ENCODE measurements at places on chromosomes 3 and 15.

DNA sequence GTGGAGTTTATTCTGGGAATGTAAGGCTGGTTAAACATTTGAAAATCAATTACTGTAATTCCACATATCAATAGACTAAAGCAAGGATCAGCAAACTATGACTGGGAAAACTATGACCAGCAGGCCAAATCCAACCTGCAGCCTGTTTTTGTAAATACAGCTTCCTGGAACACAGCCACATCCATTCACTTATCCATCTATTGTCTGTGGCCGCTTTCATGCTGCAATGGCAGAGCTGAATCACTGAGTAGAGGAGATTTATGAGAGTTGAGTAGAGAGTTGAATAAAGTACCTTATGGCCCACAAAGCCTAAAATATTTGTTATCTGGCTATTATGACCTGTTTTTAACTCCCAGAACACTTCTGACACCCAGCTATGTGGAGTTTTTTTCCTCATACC is 12.2 kb downstream of the MYLK start:
- DNase-seq, result no peak

- no peak for DNase-seq
Measured at GRCh38 chr3:19457449-19457848, 309.1 kb downstream of the KCNH8 start.

DNA sequence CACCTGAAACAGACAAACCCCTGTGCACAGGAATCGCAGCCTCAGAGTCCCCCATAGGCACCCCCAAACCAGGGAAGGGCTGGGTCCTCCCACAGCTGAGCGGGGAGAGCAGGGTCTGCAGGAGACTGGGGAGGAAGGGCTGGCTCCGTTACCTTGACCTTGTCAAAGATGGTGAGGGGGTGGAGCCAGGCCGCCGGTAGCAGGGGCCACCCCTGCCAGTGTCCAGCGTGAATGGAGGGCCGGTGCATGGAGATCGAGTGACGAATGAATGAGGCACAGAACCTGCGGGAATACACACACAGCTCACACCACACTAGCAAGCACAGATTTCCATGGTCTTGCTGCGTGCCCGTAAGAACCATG is 102.2 kb downstream of the TMEM266 start:
- DNase-seq, result no peak

- DNase-seq, result no peak
Measured at GRCh38 chr3:11384074-11384473, 111.9 kb downstream of the ATG7 start.

- DNase-seq, result no peak
Measured at GRCh38 chr15:74306781-74307217, 60.6 kb downstream of the CYP11A1 start.

- DNase-seq, result no peak
Measured at GRCh38 chr15:53009093-53009492, 219.0 kb upstream of the ONECUT1 start.

GRCh38 chr3:158747417-158747816 is 15.2 kb upstream of the RARRES1 start:
- no peak for DNase-seq

- DNase-seq, result no peak
Measured at GRCh38 chr3:184656829-184657681, 54.8 kb downstream of the MAGEF1 start.

DNA sequence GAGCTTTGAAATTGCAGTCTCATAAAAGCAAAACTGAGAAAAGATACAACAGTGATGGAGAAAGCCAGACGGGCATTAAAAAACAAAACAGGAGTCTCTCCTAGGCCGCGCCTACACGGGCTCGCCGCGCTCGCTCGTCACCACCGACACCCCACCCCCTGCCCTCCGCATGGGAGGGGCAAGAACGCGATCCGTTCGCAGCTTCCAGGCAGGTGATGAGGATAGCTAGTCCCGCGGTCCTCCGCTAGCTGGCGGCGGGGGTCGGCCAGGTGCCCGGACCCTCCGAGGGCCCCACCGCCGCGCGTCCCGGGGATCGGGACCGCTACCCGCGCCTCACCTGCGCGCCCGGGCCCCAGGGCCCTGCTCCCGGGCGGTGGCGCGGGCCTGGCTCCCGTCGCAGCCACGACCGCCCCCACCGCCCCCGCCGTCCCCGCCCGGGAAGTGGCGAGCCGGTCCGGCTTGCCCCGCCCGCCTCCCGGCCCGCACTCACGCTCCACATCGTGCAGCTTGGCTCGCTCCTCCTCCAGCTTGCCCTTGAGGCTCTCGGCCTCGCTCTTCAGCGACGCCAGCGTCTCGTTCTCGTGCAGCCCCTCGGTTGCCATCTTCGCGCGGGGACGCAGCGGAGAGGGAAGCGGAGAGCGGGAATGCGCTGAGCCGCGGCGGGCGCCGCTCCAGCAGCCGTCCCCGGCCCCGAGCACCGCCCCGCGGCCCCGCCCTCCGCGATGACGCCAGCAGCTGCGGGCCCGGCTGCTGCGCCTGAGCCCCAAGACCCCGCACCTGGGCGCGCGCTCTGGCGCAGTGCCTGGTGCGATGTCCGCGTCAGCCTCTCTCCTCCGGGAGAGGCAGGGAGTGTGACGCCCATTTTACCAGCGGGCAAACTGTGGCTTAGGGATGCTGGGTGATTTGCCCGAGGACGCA is 11.7 kb downstream of the GNB5 start:
- peak; percentile 66 for DNase-seq

DNA sequence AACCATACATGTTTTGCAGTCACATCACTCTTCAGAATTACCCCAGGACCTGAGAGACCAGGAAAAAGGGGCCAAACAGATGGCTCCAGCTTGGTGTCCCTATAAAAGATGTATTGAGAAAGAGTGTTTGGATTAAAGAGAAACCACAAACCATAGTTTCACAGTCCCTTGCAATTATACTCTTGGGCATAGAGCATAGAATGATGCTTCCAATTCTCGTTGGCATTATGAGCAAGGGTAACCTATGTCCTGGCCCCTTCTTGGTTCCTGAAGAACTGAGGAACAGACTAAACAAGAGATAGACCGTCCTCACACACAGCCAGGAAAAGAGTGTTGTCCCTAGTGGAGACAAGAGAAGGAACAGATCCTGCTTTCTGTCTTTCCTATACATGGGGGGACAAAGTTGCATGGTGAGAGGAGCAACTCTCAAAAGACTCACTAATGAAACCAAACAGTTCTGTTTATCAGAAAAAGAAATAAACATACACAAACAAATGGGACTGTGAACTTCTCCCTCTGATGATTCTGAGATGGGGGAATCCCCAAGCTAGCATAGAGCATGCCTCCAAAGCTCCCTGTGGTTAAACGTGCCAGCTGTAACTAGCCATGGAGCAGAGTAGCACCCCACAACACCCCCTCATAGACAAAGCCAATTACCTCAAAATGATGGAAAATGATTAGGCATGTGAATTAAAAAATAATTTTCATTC is 908.6 kb downstream of the NTRK3 start:
- DNase-seq, result no peak

DNA sequence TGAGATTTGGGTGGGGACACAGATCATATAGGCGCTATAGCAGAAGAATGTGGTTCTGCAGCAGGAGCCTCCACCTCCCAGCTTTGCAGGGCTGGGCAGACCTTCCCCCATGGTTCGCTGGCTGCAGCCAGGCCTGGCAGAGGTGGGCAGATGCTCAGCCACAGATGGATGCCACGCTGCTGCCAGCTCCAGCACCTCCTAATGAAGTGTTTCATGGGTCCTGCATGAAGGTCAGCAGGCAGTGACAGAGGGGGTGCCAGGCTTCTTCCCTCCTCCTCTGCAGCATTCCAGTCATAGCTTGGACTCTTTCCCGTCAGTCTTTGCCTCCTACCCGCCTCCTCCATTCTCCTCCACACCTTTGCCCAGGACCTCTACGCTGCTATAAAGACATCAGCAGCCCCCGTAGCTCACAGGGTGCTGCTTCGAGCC is 85.9 kb downstream of the SLCO3A1 start:
- DNase-seq, result no peak

DNA sequence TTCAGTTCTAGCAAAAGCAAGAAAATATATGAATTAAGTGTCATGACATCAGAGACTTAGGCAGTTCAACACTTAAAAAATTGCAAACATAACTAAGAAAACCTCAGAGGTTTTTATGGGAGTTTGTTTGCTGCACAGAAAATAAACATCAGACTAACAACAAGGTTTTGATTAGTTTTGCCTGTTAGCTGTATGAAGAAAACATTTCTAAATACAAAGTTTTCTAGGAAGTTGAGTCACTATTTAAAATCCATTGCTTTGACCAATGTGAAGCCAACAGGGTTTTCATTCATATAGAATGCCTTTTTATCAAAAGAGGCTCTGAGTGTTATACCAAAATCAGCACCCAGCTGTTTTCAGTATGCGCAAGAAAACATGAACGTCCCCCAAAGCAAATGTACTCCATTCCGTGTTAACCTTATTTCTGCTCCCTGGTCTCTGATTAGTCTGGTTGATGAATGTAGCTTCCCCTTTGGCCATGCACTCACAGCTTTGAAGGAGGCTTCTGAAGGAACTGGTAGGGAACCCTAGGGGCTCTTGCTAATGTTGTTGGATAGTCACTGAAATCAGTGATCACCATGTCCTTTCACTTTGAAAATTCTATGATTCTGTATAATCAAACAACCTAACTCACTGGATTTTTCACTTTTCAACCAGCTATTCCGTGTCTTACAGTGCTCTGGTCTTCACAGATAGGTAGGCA is 89.6 kb upstream of the TSEN2 start:
- DNase-seq, result no peak

DNA sequence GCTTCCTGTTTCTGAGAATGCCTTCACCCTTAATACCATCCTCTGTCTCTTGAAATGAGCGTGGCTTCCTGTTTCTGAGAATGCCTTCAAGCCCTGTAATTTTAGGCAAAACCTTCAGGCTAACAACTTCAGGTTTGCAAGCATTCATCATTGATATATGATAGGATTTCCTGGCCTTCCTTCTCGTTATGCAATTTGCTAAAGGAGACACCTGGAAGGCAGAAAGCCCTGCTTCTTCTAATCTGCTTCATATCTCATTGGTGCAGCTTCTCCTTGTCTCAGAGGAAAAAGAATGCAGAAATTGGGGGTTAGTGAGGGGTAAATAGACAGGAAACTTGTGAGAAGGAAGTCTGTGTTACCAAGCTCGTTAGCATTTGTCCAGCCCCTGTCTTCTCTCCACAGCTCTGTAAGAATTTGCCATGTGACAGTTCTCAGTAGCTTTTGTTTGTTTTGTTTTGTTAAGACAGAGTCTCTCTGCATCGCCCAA is 7.3 kb downstream of the ARL6IP5 start:
- no peak for DNase-seq

GRCh38 chr15:76340803-76341365 is 4.3 kb downstream of the ISL2 start:
- no peak for DNase-seq

- DNase-seq, result no peak
Measured at GRCh38 chr15:55685286-55685685, 57.7 kb downstream of the PRTG start.

Data from stimulated activated CD8-positive, alpha-beta memory T cell treated with anti-CD3 and anti-CD28 coated beads, Interleukin-2, amount 100 ng/mL, for 1 hour (primary cell).